Activated CD4-positive, alpha-beta T cell treated with anti-CD3 and anti-CD28 coated beads, Interleukin-2, amount 50 U/mL, for 48 hours (primary cell): ENCODE measurements at places on chromosomes 7 and 10.

- no peak for DNase-seq
Observed at GRCh38 chr7:875476-876076, 778 bp upstream of the GET4 start.

GRCh38 chr10:69468751-69469089 lies 17.5 kb downstream of the TSPAN15 start:
- DNase-seq = no peak

DNA sequence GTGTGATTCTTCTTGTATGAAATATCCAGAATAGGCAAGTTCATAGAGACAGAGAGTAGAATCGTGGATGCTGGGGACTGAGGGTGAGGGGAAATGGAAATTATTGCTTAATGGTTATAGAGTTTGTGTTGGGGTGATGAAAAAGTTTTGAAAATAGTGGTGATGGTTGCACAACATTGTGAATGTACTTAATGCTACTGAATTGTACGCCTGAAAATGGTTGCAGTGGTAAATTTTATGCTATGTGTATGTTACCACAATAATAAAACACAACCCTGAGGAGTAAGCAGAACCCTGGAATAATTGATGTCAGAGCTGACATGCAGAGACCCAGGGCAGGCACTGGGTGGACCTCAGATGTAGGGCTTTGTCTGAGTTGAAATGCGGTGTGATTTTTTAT lies 57.6 kb downstream of the TACR2 start:
- no peak for DNase-seq

- DNase-seq = no peak
Observed at GRCh38 chr10:59393349-59393748, 31.0 kb upstream of the FAM13C start.

DNA sequence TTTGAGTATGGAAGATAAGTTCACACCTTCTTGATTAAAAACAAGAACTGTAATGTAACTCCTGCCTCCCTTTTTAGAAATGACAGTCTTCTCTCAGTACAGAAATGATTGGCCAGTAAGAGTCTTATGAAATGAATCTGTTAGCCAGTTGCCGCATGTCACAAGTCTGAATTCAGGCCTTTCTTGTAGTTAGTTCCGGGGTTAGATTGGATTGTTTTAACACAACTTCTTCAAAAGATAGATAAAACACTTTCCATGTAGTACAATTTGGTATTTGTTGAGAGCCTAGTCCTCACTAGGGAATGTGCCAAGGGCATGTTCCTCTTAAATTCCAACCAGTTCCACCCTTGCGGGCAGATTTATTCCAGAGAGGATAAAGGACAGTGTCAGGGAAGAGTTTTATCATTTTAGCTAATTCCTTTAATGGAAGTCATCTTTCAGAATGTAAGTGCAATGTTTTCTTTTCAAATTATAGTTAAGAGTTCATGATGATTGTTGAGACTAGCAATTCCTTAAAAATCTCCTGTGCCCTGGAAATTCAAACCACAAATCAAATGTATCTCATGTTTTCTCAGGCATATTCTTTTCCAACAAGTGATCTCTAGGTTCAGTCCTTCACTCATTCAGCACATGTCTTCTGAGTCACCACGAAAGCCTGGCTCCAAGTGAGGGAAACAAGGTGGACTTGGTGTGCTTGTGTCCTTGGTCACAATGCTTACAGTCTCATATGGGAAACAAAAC lies 4.1 kb downstream of the FHIP2A start:
- no peak for DNase-seq

- no peak for DNase-seq
Observed at GRCh38 chr10:8360365-8360764, 305.9 kb downstream of the GATA3 start.
